Astrocyte (in vitro differentiated cells and primary cell): ENCODE measurements at places on chromosomes 11 and 22. TPM values are rescaled to one million over a fixed set of nuclear protein-coding genes. Genes with fewer than 3 reads are reported as not detected.

- no peak overlapping the region for H3K4me3 ChIP-seq
- H3K27me3 ChIP-seq: no peaks in the 10 kb centered on the region
- no peak overlapping the region for H3K27ac ChIP-seq
- DNase-seq: no peak
These were observed 1178.0 kb downstream of the JRKL start for GRCh38 chr11:97567801-97568200.

DNA sequence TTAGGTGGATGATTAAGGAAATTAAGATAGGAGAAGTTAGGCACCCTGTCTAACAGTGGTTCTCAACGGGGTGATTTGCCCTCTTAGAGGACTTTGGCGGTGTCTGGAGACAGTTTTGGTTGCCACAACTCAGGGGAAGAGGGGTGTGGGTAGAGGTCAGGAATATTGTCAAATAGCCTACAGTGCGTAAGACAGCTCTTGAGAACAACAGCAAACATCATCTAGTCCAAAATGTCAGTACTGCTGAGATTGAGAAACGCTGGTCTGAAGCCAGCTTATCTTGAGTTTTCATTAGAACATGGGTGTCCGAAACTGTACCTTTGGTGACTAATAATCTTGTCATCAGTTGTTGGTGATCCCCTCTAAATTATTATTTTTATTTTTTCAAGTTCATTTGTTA lies 38.4 kb downstream of the CECR2 start:
- peak overlapping the region; percentile 36 for H3K27ac ChIP-seq
- no peak for DNase-seq
- peaks cover 6% of the 10 kb centered on the region for H3K4me1 ChIP-seq

- H3K4me1 ChIP-seq: peaks cover 19% of the 10 kb centered on the region
- H3K27ac ChIP-seq: no peak overlapping the region
- DNase-seq: no peak
These were observed 326.9 kb downstream of the TBC1D22A start for GRCh38 chr22:47089374-47089773.

DNA sequence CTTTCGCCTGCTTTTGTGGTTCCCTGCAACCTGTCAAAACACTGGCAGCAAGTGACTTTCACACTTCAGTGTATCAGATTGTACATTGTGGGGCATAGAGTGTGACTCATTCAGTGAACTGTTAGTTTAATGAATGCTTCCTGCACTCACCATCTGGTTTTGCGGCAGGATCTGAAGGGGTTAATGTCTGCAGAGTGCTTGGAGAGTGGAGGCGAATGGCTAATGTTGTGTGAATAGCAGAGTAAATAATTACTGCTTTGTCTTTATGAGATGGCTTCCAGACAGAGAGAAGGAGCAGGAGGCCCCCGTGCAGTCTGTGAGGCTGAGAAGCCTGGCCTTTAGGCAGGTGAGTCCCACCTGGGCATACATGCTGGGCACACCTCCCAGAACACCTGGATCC lies 454.3 kb upstream of the KIRREL3 start:
- H3K4me3 ChIP-seq: no peak overlapping the region
- no peaks in the 10 kb centered on the region for H3K27me3 ChIP-seq
- H3K27ac ChIP-seq: no peak overlapping the region

- no peak overlapping the region for H3K4me3 ChIP-seq
- no peak for DNase-seq
- H3K27me3 ChIP-seq: no peaks in the 10 kb centered on the region
- H3K4me1 ChIP-seq: peaks cover under 1% of the 10 kb centered on the region
- no peaks in the 10 kb centered on the region for H3K36me3 ChIP-seq
- H3K27ac ChIP-seq: no peak overlapping the region
These were observed 270.7 kb downstream of the TBC1D22A start for GRCh38 chr22:47032956-47033647.

- DNase-seq: no peak
- no peak overlapping the region for H3K27ac ChIP-seq
- H3K36me3 ChIP-seq: no peaks in the 10 kb centered on the region
- H3K27me3 ChIP-seq: no peaks in the 10 kb centered on the region
- no peaks in the 10 kb centered on the region for H3K4me1 ChIP-seq
These were observed 193.9 kb upstream of the RAG2 start for GRCh38 chr11:36791957-36792356.

DNA sequence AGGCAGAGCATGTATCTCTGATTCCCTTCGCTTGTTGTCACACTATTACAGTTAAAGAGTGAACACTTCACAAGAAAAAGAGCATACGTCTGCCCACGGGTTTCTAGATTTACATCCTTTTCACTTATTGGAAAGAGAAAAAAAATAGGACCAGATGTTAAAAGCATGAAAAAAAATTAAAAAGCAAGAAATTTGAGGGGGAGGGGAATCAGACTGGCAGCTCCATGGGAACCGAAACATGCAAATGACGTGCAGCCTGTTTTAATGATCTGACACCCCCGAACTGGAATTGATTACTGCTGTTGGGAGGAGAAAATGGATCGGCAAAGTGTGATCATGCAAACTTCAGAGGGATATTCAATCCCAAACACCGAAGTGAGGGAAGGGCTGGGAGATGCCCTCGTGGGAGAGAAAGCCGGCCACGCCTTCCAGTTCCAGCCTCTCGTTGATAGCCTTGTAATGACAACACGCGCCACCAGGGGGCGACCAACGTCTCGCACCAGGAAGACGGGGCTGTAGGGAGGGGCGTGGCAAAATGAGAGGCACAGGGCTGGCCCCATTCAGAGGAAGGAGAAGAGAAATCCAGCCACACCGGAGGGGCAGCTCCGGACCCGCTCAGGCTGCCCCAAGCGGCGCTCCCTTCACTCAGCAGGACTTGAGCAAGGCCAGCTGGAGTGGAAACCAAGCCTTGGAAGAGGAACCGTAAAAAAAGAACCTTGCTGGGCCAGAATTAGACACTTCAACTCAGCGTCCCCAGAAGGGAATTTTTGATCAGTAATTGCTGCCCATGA lies 53.8 kb upstream of the SYT13 start:
- H3K4me3 ChIP-seq: no peak overlapping the region
- H3K27ac ChIP-seq: no peak overlapping the region
- no peaks in the 10 kb centered on the region for H3K4me1 ChIP-seq
- no peaks in the 10 kb centered on the region for H3K36me3 ChIP-seq
- H3K27me3 ChIP-seq: peaks cover 18% of the 10 kb centered on the region

GRCh38 chr11:77170107-77170506 lies 42.1 kb downstream of the MYO7A start:
- no peak for DNase-seq
- no peaks in the 10 kb centered on the region for H3K36me3 ChIP-seq
- H3K27ac ChIP-seq: no peak overlapping the region

DNA sequence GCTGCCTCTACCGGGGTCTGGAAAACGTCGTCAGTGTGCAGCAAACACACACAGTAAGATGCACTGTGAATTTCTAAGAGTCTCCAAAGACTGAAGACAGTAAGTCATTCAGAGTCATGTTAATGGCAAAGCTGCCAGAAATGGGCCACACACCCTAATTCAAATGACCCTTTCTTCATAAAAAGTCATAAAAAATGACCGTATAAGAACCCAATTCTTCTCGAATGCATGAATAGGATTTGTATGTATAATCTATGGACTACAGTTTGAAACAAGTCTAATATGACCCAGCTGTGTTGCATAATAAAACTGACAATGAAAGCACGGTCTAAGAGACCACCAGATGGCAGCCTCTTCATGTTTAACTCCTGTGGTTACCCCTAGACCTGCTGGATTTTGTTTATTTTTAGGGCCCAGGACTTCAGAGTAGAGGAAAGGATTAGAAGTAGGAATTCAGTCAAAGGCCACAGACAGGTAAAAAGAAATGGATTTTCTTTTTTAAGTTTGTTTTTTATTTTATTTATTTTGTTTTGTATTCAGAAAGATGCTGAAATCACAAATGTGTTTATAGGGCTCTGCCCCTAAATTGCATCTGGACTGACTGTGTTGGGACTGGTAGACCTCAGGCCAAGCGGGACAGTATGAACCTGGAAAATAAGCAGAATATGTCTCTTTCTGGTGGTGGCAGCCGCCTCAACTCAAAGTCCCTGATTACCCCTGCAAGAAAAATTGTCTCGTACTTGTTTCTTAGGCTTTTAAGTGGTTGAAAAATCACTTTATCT lies 32.1 kb upstream of the SLC5A12 start:
- no peaks in the 10 kb centered on the region for H3K4me1 ChIP-seq
- no peaks in the 10 kb centered on the region for H3K36me3 ChIP-seq
- peak; percentile 48 for DNase-seq

- H3K36me3 ChIP-seq: peaks cover 58% of the 10 kb centered on the region
- no peaks in the 10 kb centered on the region for H3K27me3 ChIP-seq
- H3K27ac ChIP-seq: no peak overlapping the region
These were observed 72.1 kb downstream of the MED15 start for GRCh38 chr22:20579273-20580120.

DNA sequence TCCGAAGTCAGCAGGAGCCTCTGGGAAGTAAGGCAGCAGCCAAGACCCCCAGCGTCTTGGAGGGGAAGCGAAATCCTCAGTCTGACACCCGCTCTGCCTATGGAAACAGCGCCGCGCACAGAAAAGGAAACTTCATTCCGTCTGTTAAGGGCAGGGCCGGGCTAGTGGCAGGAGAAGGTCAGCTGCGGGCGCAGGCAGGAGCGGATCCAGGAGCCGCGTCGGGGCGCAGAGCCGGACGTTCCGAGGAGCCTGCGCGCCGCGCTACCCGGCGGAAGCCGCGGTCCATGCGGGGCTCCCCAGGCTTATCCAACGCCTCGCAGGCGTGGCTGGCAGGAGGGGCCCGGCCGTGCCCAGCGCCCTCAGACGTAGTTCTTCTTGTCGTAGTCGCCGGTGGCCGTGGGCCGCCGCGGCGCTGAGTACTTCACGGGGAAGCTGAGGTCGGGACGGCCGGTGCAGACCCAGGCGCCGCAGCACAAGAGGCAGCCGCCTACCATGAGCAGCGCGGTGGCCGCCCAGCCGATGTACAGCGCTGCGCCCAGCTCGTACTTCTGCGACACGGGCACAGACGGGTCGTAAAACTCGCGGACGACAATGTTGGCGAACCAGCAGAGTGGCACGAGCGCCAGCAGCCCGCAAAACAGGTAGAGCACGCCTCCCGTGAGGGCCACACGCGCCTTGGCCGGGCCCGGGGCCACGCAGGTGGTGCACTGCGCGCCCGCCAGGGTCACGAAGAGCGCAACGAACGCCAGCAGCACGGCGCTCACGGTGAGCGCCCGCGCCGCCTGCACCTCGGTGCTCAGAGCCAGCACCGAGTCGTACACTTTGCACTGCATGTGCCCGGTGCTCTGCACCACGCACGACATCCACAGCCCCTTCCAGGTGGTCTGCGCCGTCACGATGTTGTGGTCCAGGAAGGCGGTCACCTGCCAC lies 705 bp downstream of the CLDN5 start:
- peak; percentile 26 for DNase-seq
- peaks cover 20% of the 10 kb centered on the region for H3K4me1 ChIP-seq
- H3K27ac ChIP-seq: no peak overlapping the region
- no peaks in the 10 kb centered on the region for H3K36me3 ChIP-seq
- H3K4me3 ChIP-seq: peak overlapping the region; percentile 37

DNA sequence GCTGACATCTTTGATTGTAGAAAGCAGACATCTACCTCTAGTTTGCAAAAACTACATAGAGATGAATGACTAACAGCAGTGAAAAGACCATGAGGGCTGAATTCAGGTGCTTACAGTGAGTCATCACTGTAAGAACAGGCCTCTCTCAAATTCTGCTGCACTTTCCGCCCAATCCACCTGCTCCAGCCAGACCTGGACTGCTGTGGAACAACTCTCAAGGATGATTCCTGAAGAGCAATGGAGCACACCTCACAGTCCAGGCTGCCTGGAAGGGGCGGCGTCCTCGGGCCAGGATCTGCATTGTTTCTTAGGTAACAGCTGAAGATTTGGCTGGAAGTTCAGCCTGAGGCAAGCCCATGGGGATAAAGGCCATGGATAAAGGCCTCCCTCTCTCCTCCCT lies 15.1 kb downstream of the APOL2 start:
- H3K27ac ChIP-seq: no peak overlapping the region
- no peak for DNase-seq
- H3K4me1 ChIP-seq: no peaks in the 10 kb centered on the region
- H3K4me3 ChIP-seq: no peak overlapping the region
- H3K27me3 ChIP-seq: no peaks in the 10 kb centered on the region

GRCh38 chr11:65298131-65298535 lies 16.5 kb upstream of the CDC42EP2 start:
- no peak overlapping the region for H3K4me3 ChIP-seq
- peaks cover 13% of the 10 kb centered on the region for H3K4me1 ChIP-seq
- H3K27ac ChIP-seq: peak overlapping the region; percentile 25
- DNase-seq: no peak

- no peaks in the 10 kb centered on the region for H3K27me3 ChIP-seq
- no peak overlapping the region for H3K4me3 ChIP-seq
- H3K27ac ChIP-seq: peak overlapping the region; percentile 69
- peak; percentile 77 for DNase-seq
These were observed 704.0 kb downstream of the KCNA4 start for GRCh38 chr11:29312812-29313211.

GRCh38 chr22:37186228-37186996 lies 1.6 kb downstream of the C1QTNF6 start:
- no peak overlapping the region for H3K27ac ChIP-seq
- no peaks in the 10 kb centered on the region for H3K36me3 ChIP-seq
- peaks cover 36% of the 10 kb centered on the region for H3K4me1 ChIP-seq
- no peak overlapping the region for H3K4me3 ChIP-seq
- peak; percentile 82 for DNase-seq
- H3K27me3 ChIP-seq: no peaks in the 10 kb centered on the region

DNA sequence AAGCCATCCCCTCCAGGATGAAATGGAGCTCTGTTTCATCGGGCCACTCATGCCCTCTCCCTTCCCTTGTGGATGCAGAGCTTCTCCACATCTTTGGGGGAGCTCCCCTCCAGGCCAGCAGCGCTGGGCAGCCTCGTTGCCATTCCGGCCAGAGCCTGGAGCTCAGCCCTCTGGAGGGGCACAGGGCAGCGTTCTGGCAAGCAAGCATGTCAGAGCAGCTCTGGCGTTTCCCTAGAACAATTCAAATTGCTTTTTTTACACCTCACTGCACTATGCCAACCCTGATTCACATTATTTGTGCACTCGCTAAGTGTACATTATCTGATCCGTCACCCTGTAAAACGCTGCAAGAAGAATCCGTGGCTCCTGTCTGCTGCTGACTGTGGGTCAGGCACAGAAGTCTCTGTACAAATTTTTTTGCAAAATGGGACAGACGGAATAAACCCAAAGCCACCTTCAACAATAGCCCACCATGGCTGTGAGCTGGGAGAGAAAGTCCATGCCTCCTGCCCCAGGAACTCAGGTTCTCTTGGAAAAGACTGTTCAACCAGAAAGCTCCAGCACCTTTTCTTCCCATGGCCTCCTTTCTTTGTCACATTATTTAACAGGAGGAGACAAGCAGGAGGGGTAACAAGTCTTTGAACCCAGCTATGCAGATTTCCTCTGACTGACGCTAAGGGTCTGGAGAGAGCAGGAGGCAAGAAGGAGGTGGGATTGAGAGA lies 139.5 kb upstream of the CADM1 start:
- DNase-seq: no peak
- H3K27me3 ChIP-seq: peaks cover 56% of the 10 kb centered on the region
- H3K36me3 ChIP-seq: no peaks in the 10 kb centered on the region

- H3K27ac ChIP-seq: no peak overlapping the region
- peaks cover 2% of the 10 kb centered on the region for H3K4me1 ChIP-seq
- peak; percentile 82 for DNase-seq
- H3K36me3 ChIP-seq: no peaks in the 10 kb centered on the region
- H3K27me3 ChIP-seq: no peaks in the 10 kb centered on the region
- H3K4me3 ChIP-seq: no peak overlapping the region
These were observed 38.4 kb upstream of the CWF19L2 start for GRCh38 chr11:107496011-107496410.

The DUSP8 gene
- 13.8 and 14.8 TPM in 2 replicates for total RNA-seq

The ANAPC15 gene
- 36.1 and 39.0 TPM in 2 replicates for total RNA-seq

The OR8D4 gene
- not detected in 2 replicates for total RNA-seq

The TMEM121B gene
- total RNA-seq: 1.6 and 1.9 TPM in 2 replicates

The MMP13 gene
- 1.2 and 3.9 TPM in 2 replicates for total RNA-seq

The CADM1 gene
- 414 and 491 TPM in 2 replicates for total RNA-seq

The MYBPC3 gene
- not detected in 2 replicates for total RNA-seq

The BAIAP2L2 gene
- total RNA-seq: 0.54 and 0.94 TPM in 2 replicates

The CRYBA4 gene
- total RNA-seq: 1.1 and 2.0 TPM in 2 replicates

The UVRAG gene
- 14.5 and 15.3 TPM in 2 replicates for total RNA-seq

The OR8K3 gene
- not detected in 2 replicates for total RNA-seq

The GP1BB gene
- total RNA-seq: 0.95 and 2.8 TPM in 2 replicates

The ANKK1 gene
- total RNA-seq: 0.19 TPM in 1 of 2 replicates, not detected in the other
